ENCODE measurements at places on chromosomes 2 and 18.

GRCh38 chr2:227461811-227462461 lies 10.0 kb upstream of the AGFG1 start:
- DNase-seq, result no peak

- no peak for DNase-seq
These were observed 1823.5 kb upstream of the LRRTM1 start for GRCh38 chr2:82128051-82128450.

DNA sequence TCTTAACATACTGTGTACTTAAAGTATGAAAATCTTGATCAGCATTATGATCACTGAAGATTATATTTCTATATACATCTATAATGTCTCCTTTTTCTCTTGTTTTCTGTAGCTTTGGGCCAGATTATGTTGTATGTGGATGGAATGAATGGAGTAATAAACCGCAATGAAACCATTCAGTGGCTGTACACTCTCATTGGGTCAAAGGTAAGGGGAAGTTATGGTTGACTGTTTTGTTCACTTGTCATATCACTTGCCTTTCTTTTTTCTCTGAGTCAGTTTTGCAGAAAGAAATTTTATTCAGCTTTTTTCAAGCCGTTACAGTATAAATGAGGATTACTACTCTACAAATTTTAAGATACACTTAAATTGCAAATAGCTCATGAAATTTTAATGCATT lies 252.5 kb downstream of the TPGS2 start:
- no peak for DNase-seq

- DNase-seq, result no peak
These were observed 272.0 kb downstream of the TGIF1 start for GRCh38 chr18:3721771-3722648.

GRCh38 chr18:69996951-69997798 lies 49.5 kb upstream of the CD226 start:
- no peak for DNase-seq
